ENCODE measurements at places on chromosomes 2 and 18.

DNA sequence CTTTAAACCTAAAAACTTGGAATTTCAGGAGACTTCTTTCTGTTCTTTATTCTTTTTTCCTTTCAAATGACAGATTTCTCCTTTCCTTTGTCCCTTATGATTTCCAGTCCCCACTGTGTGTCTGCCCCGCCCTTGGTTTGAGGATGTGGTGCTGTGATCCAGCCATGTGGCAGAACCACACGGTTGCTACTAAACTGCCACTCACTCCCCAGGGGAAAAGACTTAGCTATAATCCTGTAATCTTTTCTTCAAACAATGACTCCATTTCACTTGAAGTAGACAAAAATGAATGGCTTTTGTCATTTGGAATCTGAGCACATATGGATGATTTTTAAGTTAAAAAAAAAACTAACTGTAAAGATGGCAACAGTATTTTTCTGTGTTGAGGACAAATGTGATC, 76.2 kb upstream of the STAM2 start:
- no peak for DNase-seq

- no peak for DNase-seq
Measured at GRCh38 chr18:24930971-24931370, 421.0 kb downstream of the ZNF521 start.

DNA sequence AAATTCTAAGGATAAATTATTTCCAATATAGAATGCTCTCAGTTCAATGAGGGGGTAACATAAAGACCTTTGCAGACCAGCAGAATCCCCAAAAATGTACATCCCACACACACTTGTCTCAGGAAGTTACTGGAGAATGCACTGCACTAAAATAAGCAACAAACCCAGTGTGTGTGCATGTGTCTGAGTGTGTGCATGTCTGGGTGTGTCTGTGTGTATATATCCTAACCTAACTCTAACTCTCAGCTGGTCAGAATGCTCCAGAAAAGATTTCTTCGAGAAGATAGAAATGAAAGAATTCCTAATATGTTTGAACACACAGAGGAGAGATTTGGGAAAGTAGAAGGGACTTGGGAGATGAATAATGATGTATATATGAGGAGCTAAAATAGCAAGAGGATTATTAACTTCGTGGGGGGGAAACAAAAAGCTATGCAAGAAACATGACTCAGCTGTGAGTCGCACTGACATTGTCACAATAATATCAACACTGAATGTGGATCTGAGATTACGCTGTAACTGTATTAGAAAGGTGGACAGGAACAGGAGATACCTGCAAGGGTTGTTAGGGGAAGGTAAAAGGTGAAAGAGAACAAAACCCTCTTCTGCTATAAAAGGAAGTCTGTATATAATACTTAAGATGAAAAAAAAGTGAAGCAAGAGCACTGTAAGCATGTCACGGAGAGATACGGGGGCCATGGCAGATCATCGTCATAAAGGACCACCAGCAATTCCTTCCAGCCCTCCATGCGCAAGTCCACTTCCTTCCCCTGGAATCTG, 11.1 kb downstream of the COLEC12 start:
- DNase-seq, result no peak

DNA sequence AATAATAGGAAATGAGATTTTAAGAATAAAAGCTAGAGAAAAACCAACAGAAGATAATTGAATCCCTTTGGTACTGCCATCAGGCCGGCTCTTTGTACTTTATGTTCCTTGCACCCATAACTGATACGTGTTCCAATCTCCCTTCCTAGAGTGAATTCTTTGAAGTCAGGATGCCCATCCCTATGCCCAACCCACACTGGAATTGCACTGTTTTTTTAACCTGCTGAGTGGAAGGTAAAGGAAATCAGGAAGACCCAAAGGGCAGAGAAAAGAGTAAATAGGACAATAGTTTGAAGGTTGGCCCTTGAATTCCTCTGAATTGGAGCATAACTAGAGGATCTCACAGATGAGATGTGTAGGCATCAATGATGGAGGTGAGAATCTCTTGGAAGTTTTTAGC, 4.4 kb upstream of the ATG16L1 start:
- no peak for DNase-seq

DNA sequence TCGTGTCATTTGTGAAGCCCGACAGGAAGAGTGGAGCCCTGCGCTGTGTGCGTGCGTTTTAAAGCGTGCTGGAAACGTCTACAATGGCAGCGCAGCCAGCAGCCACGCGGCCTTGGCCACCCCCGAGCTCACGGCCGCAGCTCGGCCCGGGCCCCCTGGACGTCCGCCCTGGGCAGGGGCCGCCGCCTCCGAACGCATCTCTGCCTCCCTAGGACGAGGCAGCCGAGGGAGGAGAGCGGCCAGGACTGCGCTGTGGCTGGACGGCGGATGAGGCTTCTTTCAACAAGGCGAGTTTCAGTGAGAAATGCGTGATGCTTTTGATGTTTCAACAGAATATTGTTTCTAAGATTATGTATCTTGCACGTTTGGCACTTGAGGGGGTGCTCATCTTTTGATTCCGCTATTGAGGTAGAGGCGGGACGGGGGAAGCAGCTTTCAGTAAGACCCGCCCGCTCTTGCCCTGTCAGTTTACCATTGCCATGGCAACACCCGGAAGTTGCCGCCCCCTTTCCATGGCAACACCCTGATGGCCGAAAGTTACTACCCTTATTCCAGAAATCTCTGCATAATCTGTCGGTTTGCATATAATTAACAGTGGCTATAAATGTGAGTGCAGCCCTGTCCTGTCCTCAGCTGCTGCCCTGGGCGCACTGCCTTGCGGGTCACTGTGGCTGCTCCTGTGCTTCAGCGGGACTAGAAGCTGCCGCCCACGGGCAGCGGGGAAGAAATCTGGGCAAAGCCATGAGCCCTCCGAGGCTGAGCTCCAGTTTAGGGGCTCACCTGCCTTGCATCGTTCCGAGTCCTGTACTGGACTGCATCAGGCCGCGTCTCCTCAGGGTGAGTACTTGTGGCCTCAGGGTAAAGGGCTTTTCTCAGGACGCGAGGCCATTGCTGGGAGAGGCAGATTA, 38.6 kb downstream of the ADNP2 start:
- DNase-seq, result peak; percentile 63

GRCh38 chr2:38889575-38889974, at the start of gene ARHGEF33:
Gene ARHGEF33 (plus strand): TSS chr2:38889875. CDS start chr2:38919448, 29,573 bp downstream.
- no peak for DNase-seq

GRCh38 chr18:24530630-24531111, 70.2 kb downstream of the HRH4 start:
- DNase-seq, result no peak

DNA sequence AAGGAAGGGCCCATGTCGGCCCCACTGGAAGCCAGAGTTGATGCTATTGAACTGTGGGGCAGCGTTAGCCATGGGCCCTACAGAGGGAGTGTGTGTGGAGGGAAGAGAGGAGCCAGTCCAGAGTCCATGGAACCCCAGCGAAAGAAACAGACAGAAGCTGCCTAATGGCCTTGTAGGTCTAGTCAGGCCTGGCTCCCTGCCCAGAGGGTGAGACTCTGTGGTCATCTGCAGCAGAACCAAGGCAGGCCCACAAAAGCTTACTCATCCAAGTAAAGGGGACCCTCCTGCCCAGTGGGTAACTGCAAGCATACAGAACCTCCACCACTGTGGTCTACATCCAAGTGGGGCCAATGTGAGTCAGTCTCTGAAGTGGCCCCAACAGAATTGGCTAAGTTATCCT, 439.8 kb downstream of the TGIF1 start:
- no peak for DNase-seq

GRCh38 chr2:134289225-134289624, 35.4 kb downstream of the MGAT5 start:
- no peak for DNase-seq

DNA sequence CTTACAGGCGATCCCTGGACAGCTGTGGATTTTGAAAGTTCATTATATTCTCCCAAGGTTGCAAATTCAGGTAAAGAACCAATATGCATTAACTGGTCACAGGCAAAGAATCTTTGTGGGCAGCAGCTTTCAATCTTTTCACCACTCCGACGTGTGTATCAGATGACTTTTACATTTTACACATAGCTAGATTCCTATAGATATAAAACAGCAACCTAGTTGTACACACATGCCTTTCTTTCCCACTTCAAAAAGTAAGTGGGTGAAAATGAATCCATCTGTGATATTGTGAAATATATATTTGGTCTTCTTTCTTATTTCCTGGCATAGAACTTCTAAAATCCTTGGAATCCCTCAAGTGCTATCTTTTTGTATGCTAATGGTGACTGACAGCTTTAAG, 72.5 kb downstream of the SCG2 start:
- no peak for DNase-seq

DNA sequence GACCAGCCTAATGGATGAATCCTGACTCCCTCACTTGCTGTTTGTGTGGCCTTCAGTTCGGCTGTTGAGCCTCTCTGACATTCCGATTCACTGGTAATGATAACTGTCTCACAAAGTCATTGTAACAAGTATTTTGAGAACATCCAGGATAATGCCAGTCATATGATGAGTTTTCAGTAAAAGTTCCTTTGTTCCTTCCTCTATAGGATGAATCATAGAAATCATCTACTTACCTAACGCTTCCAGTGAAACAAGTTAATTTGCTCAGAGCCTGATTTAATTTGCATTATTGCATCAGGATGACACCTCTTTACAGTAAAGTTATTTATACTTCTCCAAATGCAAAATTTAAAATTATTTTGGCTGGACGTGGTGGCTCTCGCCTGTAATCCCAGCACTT, 32.0 kb downstream of the RAB31 start:
- no peak for DNase-seq

GRCh38 chr2:240731178-240731545, 39.5 kb downstream of the AQP12A start:
- DNase-seq, result no peak

GRCh38 chr2:66874411-66874810, 439.5 kb downstream of the MEIS1 start:
- DNase-seq, result no peak

DNA sequence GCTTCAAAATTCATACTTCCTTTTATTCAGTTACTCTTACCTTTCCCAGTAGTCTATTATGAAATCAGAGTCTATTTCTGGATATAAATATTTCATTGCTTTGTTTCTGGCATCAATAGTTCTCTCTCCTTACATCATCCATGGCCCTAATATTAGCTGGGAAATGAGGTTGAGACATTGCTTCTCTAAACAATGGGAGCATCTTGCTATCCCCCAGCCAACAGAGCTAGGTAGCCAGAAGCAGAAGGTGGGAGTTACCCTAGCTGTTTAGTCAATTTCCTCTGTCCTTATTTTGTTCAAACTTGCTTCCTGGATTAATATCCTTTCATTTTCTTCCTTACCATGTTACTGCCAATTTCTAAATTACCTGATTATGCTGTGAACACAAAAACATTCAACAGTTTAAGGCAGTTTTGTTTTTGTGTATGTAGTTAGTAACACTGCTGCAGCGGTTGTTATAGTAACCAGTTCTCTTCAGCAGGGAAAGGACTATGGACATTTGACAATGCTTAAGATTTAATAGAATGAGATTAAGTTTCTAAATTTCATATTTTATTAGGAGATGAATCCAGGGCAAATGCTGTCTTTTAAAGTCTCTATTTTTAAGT, 160.5 kb upstream of the KCNJ3 start:
- DNase-seq, result no peak

- no peak for DNase-seq
Measured at GRCh38 chr2:106629981-106630380, 142.8 kb downstream of the CD8B2 start.

GRCh38 chr18:51074605-51075004, 44.6 kb downstream of the SMAD4 start:
- DNase-seq, result no peak

DNA sequence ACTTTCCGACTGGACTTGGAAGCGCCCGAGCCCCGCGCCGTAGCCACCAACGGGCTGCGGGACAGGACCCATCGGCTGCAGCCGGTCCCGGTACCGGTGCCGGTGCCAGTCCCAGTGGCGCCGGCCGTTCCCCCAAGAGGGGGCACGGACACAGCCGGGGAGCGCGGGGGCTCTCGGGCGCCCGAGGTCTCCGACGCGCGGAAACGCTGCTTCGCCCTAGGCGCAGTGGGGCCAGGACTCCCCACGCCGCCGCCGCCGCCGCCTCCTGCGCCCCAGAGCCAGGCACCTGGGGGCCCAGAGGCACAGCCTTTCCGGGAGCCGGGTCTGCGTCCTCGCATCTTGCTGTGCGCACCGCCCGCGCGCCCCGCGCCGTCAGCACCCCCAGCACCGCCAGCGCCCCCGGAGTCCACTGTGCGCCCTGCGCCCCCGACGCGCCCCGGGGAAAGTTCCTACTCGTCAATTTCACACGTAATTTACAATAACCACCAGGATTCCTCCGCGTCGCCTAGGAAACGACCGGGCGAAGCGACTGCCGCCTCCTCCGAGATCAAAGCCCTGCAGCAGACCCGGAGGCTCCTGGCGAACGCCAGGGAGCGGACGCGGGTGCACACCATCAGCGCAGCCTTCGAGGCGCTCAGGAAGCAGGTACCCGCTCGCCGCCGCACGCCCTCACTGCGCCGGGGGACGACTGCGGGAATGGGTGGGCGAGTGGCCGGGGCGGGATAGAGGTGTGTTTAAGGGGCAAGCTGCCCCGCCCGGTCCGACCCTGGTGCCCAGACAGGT, 713 bp downstream of the ATOH8 start:
- DNase-seq, result no peak

GRCh38 chr2:221006084-221006483, 566.0 kb downstream of the EPHA4 start:
- DNase-seq, result no peak

- no peak for DNase-seq
Measured at GRCh38 chr2:68689553-68690537, 44.8 kb upstream of the ARHGAP25 start.

GRCh38 chr2:151237422-151238025, 24.1 kb downstream of the RBM43 start:
- DNase-seq, result no peak

- DNase-seq, result no peak
Measured at GRCh38 chr2:224885836-224886547, 156.3 kb downstream of the DOCK10 start.

GRCh38 chr2:207008105-207008990, 69.0 kb downstream of the CPO start:
- no peak for DNase-seq

GRCh38 chr2:216428618-216429350, 16.5 kb downstream of the SMARCAL1 start:
- DNase-seq, result no peak

- DNase-seq, result no peak
Measured at GRCh38 chr2:139465789-139466188, 685.6 kb upstream of the NXPH2 start.

- DNase-seq, result no peak
Measured at GRCh38 chr2:114688241-114688640, 245.8 kb downstream of the DPP10 start.

- DNase-seq, result no peak
Measured at GRCh38 chr2:190409616-190410015, 1.5 kb downstream of the MFSD6 start.

- no peak for DNase-seq
Measured at GRCh38 chr2:109353806-109354745, 225.1 kb downstream of the SH3RF3 start.
